Myometrial cell (primary cell): ENCODE measurements at places on chromosomes 2 and 18. TPM values are rescaled to one million over a fixed set of nuclear protein-coding genes. Genes with fewer than 3 reads are reported as not detected.

The TBR1 gene
- not detected in 2 replicates for total RNA-seq

The HOXD1 gene
- not detected in 2 replicates for total RNA-seq

The MEIS1 gene
- total RNA-seq = 45.6 and 55.5 TPM in 2 replicates

The TRPM8 gene
- total RNA-seq = not detected in 2 replicates

The RNF149 gene
- 34.0 and 34.9 TPM in 2 replicates for total RNA-seq

The PDCL3 gene
- 9.6 and 10.4 TPM in 2 replicates for total RNA-seq

The NFE2L2 gene
- total RNA-seq = 36.9 and 48.0 TPM in 2 replicates

The ARHGEF33 gene
- under 0.01 TPM in 1 of 2 replicates, not detected in the other for total RNA-seq

The CD207 gene
- total RNA-seq = not detected in 2 replicates

The MLPH gene
- total RNA-seq = 39.3 and 40.9 TPM in 2 replicates

The LHCGR gene
- not detected in 2 replicates for total RNA-seq

The NCKAP5 gene
- total RNA-seq = under 0.01 TPM in 1 of 2 replicates, not detected in the other

The IL37 gene
- not detected in 2 replicates for total RNA-seq

The GPAT2 gene
- total RNA-seq = 3.0 and 9.2 TPM in 2 replicates
